ENCODE measurements at places on chromosomes 4 and X.

GRCh38 chr4:56540826-56541225 lies 35.2 kb downstream of the ARL9 start:
- DNase-seq: no peak

DNA sequence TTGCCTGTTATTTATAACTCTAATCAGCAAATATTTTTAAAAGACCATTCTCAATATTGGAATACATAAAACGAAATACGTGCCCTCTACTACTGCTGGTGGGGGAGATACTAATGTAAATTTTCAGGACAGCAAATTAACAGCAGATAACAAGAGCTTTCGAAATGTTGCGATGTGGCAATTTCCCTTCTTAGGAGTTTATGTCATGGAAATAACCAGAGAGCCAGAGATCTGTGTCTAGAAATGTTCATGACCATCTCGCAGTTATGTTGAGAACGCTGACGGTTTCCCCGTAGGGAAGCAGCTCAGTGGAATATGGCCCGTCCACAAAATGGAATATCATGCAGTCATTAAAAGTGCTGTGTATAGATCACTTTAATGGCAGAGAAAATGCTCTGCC lies 238.4 kb upstream of the PSAPL1 start:
- DNase-seq: no peak

GRCh38 chr4:30727409-30727808 lies 7.2 kb downstream of the PCDH7 start:
- no peak for DNase-seq

- DNase-seq: no peak
Observed at GRCh38 chr4:38587106-38587505, 76.9 kb upstream of the KLF3 start.

- no peak for DNase-seq
Observed at GRCh38 chrX:78958419-78959116, 13.4 kb downstream of the P2RY10 start.

GRCh38 chr4:8291701-8292477 lies 22.3 kb downstream of the HTRA3 start:
- peak; percentile 6 for DNase-seq

DNA sequence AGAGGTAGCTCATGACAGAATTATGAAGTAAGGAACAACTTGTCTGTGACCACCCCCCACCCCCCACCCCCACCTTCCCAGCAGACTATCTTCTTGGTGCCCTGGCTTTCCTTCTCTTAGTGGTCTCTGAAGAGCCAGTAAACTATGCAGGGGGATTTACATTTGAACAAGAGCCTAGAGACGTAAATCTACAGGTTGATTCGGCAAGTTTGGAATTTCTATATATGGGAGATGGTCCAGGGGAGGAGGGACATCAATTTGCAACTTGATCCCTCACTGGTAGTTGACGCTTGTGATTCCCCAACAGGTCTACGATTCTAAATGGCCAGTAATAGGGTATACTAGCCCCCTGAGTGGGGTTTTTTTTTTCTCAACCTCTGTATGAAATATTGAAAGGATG lies 36.7 kb downstream of the IL13RA1 start:
- no peak for DNase-seq

DNA sequence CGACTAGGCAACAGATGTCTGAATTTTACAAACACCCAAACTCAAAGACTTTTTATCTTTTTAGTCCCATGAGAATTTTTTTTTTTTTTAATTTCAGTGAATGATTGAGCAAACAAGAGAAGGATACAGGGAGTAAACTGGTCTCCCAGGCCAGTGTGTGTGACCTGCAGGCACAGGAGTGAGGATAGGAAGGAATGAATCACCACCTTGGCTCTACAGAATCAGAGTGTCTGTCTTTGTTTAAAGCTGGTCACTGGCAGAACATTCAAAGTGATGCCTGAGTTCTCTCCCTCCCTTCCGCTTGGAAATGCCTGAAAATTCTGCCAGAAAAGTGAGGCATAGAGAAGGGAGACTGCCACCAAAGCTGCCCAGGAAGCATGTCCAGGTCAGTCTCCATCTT lies 69.5 kb downstream of the PARM1 start:
- no peak for DNase-seq

GRCh38 chr4:111639120-111639690 lies 506.0 kb upstream of the FAM241A start:
- DNase-seq: no peak

All from femur (tissue), 1 donor.